HS-27A (cell line): ENCODE measurements at places on chromosomes 12 and 14.

DNA sequence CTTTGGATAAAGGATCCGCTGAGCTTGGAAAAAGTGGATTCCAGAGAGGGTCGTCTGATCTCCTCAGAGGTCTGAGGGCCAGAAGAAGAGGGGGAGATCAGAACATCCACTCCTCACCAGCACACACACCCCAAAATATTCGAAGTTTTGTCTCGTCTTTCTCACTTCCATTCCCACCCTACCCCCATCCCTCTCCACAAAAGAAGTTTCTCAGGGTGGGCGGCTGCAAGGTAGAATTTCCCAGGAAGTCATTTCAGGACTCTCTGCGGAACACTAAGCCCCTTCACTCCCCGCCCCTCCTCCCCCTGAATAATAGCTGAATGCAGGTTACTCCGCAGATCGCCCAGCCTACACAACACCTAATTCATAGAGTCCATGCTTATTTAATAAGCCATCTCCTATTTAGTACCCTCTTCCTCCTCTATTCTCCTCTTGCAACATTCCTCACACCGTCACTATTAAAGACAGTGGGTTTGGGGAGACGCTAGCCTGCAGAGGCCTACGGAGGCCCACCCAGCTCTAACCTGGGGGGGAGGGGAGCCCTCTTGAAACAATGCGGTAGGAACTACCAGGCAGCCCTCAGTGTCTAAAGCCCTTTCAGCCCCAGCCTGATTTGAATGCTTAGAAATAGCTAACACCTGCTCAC, 649 bp upstream of the SALL2 start:
- DNase-seq = no peak

DNA sequence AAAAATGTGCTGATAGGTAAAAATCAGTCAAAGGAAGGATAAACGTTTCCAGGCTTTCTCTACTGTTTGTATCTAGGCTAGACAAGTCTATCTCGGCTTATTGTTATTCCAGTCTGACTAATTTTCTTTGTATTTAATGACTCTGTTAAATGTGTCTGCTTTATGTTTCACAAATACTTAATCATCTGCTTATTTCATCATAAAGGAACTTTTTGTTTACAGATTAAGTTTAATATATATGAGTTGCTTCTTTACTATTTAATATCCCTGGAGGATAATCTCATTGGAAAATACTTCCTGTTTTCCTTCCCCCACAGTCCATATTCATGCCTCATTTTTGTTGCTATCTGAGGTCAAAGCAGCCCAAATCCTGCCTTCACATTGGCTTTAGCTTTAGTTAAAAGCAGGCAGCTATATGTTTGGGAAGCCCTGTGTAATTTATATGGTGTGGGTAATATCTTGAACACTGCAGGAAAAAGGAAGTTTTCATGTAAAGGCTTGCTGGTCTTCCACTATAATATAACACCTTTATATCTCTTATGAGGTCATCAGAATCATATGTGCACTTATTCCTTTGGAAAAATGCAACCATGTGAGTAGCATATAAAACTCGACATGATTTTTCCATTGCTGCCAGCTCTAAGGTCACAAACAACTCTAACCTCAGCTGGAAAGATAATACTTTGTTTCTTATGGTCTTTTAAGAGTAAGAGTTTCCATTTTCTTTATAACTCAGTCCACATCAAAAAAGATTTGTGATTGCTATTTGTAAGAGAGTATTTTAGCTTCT, 76.8 kb downstream of the ALX1 start:
- no peak for DNase-seq

DNA sequence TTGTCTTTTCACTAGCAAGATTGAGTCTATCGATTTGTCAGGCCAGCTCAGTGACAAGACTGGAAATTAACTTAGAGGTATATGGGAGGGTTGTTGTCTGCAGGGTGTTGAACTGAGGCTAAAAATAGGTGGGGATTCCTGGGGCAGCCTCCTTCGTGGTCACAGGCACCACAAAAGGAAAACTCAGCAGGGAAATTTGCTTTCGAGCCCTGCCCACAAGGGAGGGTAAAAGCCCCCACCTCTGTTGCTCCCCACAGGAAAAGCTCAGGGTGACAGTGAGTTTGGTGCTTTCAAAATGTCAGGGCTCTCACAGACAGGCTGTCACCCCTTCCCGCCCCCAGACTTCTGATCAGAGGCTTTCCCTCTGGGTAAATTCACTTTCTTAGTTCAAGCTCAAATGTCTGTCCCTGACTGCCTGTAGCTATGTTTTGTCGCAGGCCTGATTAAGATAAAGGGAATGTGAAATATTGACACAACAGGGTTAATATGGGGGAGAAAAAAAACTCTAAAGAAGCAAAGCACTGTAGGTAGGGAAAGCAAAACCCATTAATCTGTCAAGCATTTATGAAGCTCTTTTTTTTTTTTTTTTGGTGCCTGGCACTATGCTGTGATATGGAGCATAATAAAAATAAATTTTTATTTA, 11.7 kb upstream of the NFKBIA start:
- DNase-seq = no peak

- no peak for DNase-seq
Measured at GRCh38 chr14:23153851-23154796, 29.3 kb downstream of the SLC7A8 start.

DNA sequence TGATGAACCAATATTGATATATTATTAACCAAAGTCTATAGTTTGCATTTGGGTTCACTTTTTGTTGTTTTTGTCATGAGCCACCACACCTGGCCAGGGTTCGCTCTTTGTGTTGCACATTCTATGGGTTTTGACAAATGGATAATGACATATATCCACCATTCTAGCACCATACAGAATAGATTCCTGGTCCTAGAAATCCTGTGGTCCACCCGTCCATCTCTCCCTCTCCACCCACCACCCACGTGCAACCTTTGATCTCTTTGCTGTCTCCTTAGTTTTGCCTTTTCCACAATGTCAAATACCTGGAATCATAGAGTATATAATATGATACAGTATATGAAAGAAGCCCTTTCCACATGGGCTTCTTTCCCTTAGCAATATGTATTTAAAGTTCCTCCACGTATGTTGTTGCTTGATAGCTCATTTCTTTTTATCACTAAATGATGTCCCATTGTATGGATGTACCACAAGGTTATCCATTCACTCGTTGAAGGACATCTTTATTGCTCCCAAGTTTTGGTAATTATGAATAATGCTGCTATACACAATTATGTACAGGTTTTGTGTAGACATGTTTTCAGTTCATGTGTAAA, 7.4 kb downstream of the RPL6 start:
- no peak for DNase-seq

DNA sequence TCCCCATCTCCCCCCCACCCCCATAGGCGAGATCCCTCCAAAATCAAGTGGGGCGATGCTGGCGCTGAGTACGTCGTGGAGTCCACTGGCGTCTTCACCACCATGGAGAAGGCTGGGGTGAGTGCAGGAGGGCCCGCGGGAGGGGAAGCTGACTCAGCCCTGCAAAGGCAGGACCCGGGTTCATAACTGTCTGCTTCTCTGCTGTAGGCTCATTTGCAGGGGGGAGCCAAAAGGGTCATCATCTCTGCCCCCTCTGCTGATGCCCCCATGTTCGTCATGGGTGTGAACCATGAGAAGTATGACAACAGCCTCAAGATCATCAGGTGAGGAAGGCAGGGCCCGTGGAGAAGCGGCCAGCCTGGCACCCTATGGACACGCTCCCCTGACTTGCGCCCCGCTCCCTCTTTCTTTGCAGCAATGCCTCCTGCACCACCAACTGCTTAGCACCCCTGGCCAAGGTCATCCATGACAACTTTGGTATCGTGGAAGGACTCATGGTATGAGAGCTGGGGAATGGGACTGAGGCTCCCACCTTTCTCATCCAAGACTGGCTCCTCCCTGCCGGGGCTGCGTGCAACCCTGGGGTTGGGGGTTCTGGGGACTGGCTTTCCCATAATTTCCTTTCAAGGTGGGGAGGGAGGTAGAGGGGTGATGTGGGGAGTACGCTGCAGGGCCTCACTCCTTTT, 2.7 kb downstream of the GAPDH start:
- DNase-seq = no peak

DNA sequence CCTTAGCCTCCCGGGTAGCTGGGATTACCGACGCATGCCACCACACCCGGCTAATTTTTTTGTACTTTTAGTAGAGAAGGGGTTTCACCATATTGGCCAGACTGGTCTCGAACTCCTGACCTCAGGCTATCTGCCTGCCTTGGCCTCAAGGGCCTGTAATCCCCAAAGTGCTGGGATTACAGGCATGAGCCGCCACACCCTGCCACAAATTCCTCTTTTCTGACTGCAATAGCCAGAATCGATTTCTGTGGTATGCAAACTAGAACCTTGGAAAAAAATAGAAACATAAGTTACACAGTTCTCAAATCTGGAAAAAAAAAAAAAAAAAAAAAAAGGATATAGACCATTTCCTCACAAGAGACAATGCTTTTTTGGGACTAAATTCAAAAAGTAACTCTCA, 184.6 kb upstream of the EGLN3 start:
- no peak for DNase-seq

GRCh38 chr12:42402821-42403411, 76.9 kb downstream of the PPHLN1 start:
- DNase-seq = no peak

- DNase-seq = no peak
Measured at GRCh38 chr12:63302269-63302940, 151.4 kb upstream of the AVPR1A start.

- no peak for DNase-seq
Measured at GRCh38 chr12:104751594-104751993, 206.5 kb downstream of the SLC41A2 start.

DNA sequence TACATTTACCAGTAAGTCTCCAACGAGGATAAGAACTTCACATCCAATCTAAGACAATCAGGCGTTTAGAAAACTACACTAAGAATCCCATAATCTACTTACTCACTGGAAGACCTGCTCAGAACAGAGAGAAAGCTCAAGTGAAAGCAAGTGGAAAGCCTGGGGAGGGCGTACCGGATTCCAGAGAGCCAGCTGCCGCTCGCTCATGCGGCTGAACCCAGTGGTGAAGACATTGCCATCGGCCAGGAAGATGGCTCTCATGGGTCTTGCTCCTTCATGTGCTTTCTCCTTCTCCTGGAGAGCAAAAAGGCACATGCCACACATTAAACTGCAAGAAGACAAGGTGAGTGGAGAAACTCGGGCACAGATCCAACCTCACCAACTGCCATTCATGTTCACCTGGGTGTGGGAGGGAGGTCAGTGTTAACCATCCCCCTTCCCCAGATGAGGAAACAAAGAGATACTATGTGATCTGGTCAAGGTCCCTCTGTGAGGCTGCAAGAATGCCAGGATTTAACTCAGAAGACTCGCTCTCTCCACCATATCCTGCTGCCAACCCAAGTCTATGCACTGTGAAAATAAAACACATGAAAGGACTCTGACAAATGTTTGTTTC, 23.5 kb upstream of the SELPLG start:
- DNase-seq = no peak

DNA sequence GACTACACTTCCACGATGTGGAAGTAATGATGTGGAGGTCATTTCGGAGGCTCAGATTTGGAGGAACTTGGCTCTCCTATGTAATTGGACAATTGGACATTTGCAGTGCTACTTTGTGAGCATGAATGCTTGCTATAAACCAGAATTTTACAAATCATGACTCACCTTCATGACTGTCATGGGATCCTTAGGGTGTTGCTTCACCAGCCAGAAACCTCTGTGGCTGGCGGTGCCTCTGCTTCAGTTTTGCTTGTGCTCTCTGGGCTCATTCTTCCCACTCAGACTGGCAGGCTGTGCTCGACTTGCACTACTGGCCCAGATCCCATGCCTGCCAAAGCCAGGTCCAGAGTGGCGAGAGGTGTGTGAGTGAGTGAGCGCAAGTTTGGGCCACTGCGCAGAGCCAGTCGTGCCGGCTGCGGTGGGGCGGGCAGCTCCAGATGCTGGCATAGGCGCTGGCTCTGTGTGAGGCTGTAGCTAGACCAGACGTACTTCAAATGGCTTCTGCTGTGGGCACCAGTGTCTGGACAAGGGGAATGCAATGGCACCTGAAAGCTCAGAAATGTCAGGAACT, 387.8 kb downstream of the AEBP2 start:
- no peak for DNase-seq
